Motor neuron (in vitro differentiated cells): ENCODE measurements at places on chromosomes 2 and 18. TPM values are rescaled to one million over a fixed set of nuclear protein-coding genes. Genes with fewer than 3 reads are reported as not detected.

C2orf81 gene
- 3.5 and 5.8 TPM in 2 replicates for total RNA-seq

CABYR gene
- 6.8 TPM in 2 replicates for total RNA-seq

GRCh38 chr2:130871843-130872740 is 35.4 kb downstream of the ARHGEF4 start:
- ATAC-seq = peak; percentile 64

GRCh38 chr2:27857417-27858172 is 32.6 kb downstream of the RBKS start:
- ATAC-seq = no peak

GRCh38 chr2:95005726-95006125 is 19.8 kb upstream of the MAL start:
- ATAC-seq = no peak

- peak; percentile 49 for ATAC-seq
Measured at GRCh38 chr18:5417342-5417741, 121.8 kb upstream of the ZBTB14 start.

SYT4 gene
- 0.32 TPM in 1 of 2 replicates, not detected in the other for total RNA-seq

DNA sequence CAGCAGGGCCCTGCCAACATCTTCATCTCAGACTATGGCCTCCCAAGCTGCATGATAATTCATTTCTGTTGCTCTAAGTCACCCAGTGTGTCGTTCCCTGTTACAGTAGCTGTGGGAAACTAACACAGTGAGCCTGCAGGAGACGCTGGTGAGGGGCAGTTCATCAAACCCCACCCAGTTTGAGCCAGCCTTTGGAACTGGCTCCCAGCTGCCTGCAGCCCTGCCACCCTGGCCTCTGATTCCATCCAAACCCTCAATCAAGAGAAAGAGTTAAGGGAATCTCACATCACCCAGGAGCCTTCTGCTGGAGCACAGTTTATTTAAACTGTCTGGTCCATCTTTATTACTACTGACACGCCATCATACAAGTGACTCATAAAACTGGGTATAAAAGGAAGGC is 64.9 kb upstream of the ZCCHC2 start:
- peak; percentile 54 for ATAC-seq

DNA sequence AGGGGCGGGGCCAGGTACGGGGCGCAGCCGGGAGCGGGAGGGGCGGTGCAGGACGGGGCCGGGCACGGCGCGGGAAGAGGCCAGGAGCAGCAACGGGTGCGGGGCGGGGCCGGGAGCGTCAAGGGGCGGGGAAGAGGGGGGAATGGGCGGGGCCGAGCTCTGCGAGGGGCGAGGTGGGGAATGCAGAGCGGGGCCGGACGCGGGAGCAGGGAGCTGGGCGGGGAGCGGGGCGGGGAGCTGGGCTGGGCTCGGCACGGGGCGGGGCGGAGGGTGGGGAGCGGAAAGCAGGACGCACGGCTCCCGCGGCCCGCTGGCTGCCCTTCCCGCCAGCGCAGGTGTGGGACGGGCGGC is at the start of gene IMPA2:
Gene IMPA2 (plus strand): TSS at position 316 of the 351 bp plus-strand sequence. CDS start 163 bp downstream, outside the sequence.
- no peak for ATAC-seq

B3GNT7 gene
- 0.16 and 0.31 TPM in 2 replicates for total RNA-seq

DNA sequence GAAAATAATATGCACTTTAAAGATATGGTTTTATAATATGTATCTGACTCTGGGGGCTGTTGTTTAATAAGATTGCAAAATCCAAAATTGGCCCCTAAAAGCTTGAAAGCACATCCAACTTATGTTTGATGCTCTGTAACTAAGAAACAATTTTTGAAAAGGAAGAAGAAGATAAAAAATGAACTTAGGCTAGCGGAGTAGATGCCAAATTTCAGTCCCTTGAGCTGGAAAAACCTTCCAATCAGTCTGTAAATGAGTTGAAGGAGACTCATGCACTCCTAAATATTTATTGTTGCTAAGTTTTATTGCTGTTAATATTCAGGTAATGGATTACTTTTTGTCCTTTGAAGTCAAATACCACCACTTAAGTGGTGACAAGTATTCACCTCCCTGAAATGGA is 465.0 kb downstream of the ZEB2 start:
- ATAC-seq = no peak

FBXO41 gene
- 2.4 and 3.9 TPM in 2 replicates for total RNA-seq
